ENCODE measurements at places on chromosomes 5 and 9. TPM values are rescaled to one million over a fixed set of nuclear protein-coding genes. Genes with fewer than 3 reads are reported as not detected.

GRCh38 chr9:61665829-61666228 lies 476.0 kb downstream of the SPATA31A7 start:
- no peaks in the 10 kb centered on the region for H3K36me3 ChIP-seq
- no peak overlapping the region for H3K4me3 ChIP-seq
- no peaks in the 10 kb centered on the region for H3K4me1 ChIP-seq
- H3K27me3 ChIP-seq = no peaks in the 10 kb centered on the region
- no peak for DNase-seq
- H3K27ac ChIP-seq = no peak overlapping the region

- H3K36me3 ChIP-seq = no peaks in the 10 kb centered on the region
- peaks cover 3% of the 10 kb centered on the region for H3K4me1 ChIP-seq
- DNase-seq = peak; percentile 69
- H3K27me3 ChIP-seq = no peaks in the 10 kb centered on the region
- no peak overlapping the region for H3K4me3 ChIP-seq
Measured at GRCh38 chr5:91272858-91273257, 110.3 kb downstream of the ARRDC3 start.

GRCh38 chr5:177370488-177371119 lies 12.9 kb downstream of the RGS14 start:
- H3K27ac ChIP-seq = no peak overlapping the region
- peak; percentile 82 for DNase-seq
- H3K36me3 ChIP-seq = no peaks in the 10 kb centered on the region
- peak overlapping the region; percentile 19 for H3K4me3 ChIP-seq
- H3K27me3 ChIP-seq = peaks cover 6% of the 10 kb centered on the region
- peaks cover 11% of the 10 kb centered on the region for H3K4me1 ChIP-seq

GRCh38 chr9:125767349-125767748 lies 20.2 kb downstream of the PBX3 start:
- no peaks in the 10 kb centered on the region for H3K36me3 ChIP-seq
- DNase-seq = no peak
- no peaks in the 10 kb centered on the region for H3K27me3 ChIP-seq
- no peak overlapping the region for H3K27ac ChIP-seq
- peaks cover 3% of the 10 kb centered on the region for H3K4me1 ChIP-seq
- no peak overlapping the region for H3K4me3 ChIP-seq

PITX1 gene
- 10.3 TPM for total RNA-seq

PCDHB4 gene
- total RNA-seq = not detected
